ENCODE measurements at places on chromosomes 7 and 10.

GRCh38 chr7:115941703-115942268 is 88.8 kb downstream of the TFEC start:
- DNase-seq = no peak

DNA sequence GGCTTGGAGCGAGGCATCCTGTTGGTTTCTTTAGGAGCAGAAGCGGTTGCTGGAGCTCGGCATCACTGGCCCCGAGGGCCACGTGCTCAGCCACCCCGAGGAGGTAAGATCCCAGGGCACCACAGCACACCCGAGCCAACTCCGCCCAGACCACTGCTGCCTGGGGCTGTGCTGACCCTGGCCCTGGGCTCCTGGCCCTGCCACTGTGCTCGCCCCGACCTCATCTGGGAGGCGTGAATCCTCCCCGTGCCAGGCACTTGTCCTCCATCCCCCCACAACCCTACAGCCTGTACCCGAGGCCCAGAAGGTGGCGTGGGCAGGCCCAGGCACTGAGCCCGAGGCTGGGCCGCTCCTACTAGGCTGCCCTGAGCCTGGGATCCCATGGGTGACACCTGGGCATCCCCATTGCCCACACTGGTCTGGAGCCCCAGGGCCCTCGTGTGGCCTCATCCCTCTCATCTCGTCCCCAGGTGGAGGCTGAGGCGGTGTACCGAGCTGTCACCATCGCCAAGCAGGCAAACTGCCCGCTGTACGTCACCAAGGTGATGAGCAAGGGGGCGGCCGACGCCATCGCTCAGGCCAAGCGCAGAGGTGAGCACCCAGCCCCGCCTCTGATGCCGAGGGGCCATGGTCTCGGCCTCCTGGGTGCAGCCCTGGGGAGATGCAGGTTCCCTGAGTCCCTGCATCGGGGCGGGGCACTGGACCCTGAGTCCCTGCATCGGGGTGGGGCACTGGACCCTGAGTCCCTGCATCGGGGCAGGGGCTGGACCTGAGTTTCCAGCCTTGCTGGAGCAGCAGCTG is 11.8 kb downstream of the DPYSL4 start:
- DNase-seq = no peak

GRCh38 chr10:22681783-22682183 is 32.6 kb downstream of the PIP4K2A start:
- DNase-seq = no peak

DNA sequence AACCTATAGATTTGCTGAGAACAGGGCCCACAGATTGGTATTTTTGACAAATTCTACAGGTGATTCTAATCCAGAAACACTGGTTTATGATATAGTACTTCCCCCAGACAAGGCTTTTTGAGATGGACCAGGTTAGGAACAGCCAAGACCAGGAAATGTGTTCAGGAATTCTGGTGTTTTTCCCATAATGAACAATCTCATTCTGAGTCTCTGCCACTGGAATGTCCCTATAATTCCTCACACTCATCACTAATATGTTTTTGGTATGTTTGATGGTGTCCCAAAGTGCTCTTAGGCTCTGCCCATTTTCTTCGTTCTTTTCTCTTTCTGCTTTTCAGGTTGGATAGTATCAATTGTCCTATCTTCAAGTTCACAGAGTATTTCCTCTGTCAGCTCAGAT is 107.2 kb upstream of the IGFBP3 start:
- no peak for DNase-seq

DNA sequence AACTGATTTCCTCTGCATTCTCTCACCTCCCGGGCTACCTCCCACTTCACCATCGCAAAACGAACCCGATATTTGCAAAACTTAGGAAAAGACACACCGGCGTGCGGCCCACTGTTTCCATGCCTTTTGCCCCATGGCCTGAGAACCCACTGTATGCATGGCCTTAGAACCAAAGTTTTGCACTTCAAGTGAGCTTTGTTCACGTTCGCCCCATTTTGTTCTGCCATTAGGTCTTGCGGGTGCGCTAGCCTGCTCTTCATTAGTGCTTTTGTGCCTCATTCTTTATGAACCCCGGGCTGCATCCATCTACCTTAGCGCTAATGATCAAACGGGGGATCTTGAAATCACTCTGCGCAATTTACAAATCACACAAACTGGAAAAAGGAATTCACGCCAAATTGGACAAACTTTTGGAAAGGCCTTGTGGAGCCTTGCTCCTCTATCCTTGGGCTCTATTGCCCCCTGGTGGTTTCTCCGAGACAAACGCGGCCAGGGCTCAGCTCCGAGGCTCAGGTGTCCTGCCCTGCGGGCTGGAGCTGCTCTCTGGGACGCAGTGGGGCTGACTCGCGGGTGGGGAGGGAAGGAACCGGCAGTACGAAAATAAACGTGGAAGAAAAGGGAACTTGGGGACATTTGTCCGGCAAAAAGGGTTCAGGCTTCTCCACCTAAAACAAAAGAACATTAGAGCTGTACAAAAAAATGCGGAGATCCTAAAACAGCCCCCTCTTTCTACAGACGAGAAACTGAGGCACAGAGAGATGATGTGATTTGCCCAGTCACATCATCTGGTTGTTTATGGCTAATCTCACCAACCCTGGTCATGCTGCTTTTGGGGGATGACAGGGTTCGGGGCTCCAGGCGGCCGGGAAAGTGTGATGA is 300.4 kb upstream of the NFE2L3 start:
- DNase-seq = no peak

DNA sequence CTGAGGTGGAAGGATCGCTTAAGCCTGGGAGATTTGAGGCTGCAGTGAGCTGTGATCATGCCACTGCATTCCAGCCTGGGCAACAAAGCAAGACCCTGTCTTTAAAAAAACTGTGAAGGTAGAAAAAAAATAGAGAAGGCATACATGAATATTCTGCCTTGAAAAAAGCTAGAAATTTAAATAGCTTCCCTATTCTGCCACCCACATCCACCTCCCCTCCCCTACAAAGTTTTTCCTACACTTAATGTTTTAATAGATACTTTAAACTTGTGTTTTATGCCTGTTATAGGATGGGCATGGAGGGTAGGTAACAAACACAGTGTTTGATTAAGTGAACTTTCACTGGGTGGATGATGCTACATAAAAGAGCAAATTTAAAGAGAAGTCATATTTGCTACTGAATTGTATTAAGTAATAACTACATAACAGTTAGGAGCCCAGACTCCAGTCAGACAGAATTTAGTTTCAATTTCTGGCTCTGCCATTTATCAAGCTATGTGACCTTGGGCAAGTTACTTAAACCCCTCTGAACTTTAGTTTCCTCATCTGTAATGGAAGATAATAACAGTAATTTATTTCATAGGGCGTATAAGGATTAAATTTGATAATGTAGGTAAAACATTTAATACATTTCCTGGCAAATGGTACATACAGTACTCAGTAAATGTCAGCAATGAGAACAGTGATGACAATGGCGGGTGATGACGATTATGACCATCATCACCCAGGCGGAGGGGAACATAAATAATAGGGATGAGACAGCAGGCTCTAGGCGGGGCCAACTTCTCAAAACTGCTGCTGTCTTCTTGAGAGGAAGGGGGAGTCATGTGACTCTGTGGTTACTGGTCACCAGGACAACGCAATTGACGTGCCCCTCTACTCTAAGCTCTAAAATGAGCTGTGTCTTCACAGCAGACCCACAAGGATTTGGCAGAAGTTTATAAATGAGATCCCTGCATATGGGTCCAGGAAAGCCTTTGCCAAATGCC is 15.8 kb downstream of the DNMBP start:
- DNase-seq = no peak

- no peak for DNase-seq
Measured at GRCh38 chr7:115511330-115511729, 519.2 kb downstream of the TFEC start.

DNA sequence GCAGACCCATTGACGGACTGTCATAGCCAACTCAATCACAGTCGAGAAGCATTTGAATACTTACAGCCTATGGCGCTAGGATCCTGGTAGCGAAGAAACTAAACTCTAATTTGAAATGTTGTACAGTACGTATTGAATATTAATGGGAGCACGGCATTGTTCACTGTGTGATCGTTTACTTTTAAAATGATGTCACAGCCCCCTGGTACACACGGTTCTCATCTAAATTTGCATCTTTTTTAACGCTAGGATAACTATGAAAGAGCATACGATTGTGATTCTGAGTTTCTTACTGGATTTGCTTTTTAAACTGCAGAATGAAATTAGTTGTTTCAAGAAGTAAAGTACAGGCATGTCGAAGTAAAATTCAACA is 895 bp upstream of the NAPEPLD start:
- no peak for DNase-seq

GRCh38 chr7:82961240-82961639 is 201.4 kb downstream of the PCLO start:
- DNase-seq = no peak

DNA sequence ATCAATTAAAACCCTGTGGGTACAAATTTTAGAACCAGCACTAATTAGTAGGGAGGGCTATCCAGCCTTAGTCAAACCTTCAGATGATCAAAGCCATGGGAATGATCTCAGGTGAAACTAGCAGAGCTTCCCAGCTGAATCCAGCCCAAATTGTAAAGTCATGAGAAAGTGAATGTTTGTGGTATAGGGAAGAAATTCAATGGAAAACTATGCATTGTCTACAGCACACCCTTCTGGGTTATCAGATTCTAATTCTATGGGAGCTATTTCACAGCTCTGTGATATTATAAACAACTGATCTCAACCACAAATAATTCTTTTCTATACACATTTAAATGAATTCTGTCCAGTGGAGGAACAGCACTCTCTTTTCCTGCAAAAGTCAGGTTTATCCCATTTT is 24.6 kb upstream of the BMPER start:
- DNase-seq = no peak

- DNase-seq = no peak
Measured at GRCh38 chr10:80685355-80685754, 147.7 kb downstream of the SH2D4B start.

DNA sequence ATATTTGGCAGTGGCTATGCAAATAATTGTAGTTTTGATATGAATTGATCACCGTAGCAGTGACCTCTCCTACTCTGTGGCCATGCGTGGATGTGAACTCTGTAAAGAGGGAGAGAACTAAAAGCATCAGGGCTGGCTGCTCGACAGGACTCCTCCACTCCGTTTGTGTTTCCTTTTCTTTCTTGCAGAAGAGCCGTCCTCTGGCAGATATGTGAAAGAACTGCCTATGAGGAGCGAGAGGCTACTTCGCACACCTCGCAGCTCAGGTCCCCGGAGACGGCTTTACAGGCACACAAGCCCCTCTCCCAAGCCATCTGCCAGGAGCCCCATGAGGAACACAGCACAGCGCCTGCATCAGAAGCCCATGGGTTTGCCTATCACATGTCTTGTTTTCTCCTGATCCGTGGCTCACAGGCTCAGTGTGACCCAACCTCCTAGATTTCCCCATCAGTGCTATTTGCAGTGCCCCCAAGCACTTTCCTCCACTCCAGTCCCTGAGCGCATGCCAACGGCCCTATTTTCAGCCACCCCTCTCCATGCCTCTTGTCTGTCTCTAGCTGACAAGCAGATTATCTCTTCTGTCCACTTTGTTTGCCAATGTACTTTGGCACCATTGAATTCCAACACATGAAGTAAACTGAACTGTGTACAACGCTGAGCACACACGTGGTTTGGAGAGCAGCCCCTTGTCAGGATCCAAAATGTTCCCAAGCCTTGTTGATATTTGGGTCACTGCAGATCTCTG is 164.3 kb upstream of the AKR1E2 start:
- DNase-seq = no peak

- DNase-seq = no peak
Measured at GRCh38 chr7:130831817-130832481, 97.9 kb upstream of the KLF14 start.

- DNase-seq = no peak
Measured at GRCh38 chr10:131617113-131617858, 283.5 kb upstream of the PPP2R2D start.

DNA sequence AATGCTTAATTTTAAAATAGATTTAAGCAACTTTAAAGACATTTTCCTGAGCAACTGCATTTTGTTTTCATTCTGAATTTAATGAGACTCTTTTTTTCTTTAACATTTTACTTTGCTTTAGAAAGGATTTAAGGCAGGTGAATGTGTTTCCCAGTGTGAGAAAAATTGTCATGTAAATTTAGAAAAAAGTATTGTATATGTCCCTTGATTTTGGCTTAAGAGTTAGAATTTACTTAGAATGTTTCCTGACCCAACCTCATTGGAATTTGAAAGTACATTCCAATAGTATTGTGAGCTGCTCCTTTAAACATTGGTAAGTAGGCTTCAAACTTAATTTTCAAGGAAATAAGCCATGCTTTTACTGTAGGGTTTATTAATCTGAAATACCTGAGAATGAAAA is 110.2 kb downstream of the PTEN start:
- no peak for DNase-seq

- DNase-seq = no peak
Measured at GRCh38 chr10:76631884-76632766, 1005.5 kb downstream of the KCNMA1 start.

- no peak for DNase-seq
Measured at GRCh38 chr10:114258274-114258840, 19.3 kb downstream of the VWA2 start.

- DNase-seq = no peak
Measured at GRCh38 chr10:124420254-124420653, 1.5 kb upstream of the OAT start.

- no peak for DNase-seq
Measured at GRCh38 chr7:8391353-8392062, 41.9 kb upstream of the NXPH1 start.

- no peak for DNase-seq
Measured at GRCh38 chr10:12036073-12036655, 6.4 kb downstream of the UPF2 start.

- no peak for DNase-seq
Measured at GRCh38 chr7:2417981-2418481, 14.6 kb downstream of the CHST12 start.

DNA sequence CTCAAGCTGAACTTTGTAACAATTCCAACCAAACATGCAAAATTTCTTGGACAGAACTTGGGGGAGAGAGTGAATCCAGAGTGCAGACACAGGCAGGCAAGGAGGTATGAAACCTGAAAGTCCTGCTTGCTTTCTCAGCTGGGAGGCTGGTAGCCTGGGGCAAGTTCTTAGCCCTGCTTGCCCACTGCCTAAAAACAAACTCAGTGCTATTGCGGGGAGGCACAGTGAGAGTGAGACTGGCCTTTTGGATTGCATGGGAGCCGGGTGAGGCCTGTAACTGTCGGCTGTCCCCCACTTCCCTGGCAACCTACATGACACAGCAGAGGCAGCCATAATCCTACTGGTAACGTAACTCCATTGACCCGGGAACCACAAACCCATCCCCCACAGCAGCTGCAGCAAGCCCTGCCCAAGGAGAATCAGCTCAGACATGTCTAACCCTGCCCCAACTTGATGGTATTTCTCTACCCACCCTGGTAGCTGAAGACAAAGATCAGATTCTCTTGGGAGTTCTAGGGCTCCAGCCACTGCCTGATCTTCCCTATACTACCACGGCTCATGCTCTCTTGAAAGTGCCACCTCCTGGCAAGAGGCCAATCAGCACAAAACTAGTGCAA is 663.6 kb downstream of the GRM8 start:
- no peak for DNase-seq

- no peak for DNase-seq
Measured at GRCh38 chr10:119865699-119866240, 6.9 kb downstream of the MCMBP start.

DNA sequence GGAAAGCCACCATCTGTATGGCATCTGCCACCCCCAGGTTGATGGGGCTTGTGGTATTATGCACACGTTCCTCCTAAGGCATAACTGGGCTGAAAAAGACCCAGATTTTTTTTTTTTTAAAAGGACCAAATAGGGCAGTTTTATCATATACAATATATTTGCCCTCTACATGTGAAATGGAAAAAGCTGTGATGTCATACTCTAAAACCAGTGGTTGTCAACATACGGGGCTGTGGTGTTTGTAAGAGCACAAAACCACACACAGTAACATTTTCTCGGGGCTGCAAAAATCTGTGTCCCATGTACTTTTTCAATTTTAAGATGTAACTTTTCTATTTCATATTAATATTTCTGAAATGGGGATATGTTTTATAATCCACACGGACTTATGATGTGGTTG is 34.9 kb downstream of the FAM171A1 start:
- DNase-seq = no peak
